ENCODE measurements at places on chromosomes 7 and 10.

DNA sequence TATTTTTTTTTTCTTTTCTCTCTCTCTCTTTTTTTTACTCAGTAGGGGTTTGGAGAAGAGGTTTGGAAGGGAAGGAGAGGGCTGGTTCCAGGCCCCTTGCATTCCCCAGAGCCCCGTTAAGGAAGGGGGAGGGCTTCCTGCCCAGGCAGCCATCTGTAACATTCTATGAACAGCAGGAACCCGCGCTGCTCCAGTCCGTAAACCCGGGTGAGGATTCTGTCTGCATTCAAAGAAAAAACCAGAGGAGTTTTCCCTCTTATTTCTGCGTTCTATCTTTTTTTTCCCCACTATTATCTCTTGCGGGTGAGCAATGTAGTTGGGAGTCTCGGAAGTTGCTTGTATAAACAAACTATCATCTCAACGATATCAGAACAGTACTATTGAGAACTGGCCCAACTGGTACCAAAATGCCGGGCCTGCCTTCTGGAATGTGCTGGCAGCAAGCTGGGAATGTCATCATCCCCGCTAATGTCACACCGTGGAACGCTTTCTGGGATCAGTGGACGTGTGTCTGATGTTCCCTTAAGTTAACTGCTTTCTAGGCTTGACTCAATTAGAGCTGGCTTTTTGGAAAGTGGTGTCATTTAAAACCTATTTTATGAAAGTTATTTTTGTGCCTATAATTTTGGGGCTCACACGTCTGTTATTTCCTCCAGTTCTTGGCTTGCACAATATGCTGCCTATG is 153.1 kb upstream of the MEOX2 start:
- DNase-seq: peak; percentile 14

- DNase-seq: peak; percentile 64
Measured at GRCh38 chr10:77251297-77252013, 386.2 kb downstream of the KCNMA1 start.

- no peak for DNase-seq
Measured at GRCh38 chr7:155774947-155775346, 37.3 kb downstream of the SHH start.

GRCh38 chr7:20113427-20114027 is 103.7 kb downstream of the MACC1 start:
- DNase-seq: no peak

DNA sequence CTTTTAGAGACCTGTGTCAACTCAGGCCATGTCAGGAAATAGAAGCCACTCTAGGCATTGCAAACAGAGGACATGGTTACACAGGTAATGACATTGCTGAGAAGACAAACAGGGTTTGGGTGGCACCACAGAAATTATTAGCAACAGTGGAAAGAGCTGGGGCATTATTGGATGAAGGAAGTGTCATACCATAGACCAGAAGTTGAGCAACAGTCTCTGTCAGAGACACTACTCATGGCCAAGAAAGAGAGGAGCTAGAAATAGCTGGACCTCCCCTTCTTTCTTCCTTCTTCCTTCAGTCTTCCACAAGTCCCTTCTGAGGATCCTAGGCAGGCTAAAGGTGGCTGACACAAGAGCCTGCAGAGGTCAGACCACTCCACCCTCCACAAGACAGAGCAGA is 4.2 kb upstream of the LIPA start:
- no peak for DNase-seq

DNA sequence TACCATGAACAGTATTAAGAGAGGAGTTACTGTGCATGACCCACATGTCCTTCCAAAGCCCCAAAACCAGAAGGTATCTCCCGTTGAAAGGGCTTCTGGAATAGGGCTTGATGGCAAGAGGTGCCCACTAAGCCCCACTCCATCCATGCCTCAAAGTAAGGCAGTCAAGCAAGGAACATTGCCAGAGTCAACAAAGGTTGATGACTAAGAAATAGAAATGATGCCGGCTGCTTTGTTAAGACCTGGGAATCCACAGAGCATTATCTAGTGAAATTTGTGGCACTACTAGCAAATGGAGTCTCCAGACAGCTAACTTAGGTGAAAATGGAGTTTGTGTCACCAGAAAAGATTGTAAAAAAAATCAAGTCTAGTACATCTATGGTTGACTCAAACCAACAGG is 6.2 kb downstream of the SFR1 start:
- no peak for DNase-seq

DNA sequence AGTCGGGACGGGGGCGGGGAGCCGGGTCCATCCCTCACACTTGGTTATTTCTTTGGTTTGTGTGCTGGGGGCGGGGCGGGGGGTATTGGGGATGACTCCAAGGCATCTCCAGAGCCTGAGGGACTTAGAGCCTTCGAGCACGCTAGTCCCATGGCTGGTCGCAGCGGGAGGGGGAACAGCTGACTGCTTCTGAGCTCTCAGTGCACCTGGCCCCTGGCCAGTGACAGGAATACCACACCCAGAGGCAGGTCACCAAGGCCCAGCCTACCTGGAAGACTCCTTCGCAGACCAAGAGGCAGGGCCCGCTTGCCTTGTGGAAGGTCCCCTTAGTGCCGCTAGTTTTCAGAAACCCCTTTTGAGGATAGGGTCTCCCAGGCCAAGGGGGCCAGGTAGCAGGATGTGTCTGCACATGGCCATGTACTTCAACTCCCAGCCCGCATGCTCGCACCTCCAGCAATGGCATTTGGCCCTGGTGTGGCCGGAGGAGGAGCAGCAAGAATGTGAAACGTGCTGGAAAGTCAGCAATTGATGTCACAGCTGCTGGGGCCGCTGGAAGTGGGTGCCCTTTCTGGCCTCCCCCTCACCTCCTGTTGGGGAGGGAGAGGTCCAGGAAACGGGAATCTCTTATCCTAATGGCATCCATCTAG is 40.3 kb downstream of the AGAP3 start:
- no peak for DNase-seq

- DNase-seq: no peak
Measured at GRCh38 chr10:74787457-74787856, 38.9 kb upstream of the KAT6B start.

DNA sequence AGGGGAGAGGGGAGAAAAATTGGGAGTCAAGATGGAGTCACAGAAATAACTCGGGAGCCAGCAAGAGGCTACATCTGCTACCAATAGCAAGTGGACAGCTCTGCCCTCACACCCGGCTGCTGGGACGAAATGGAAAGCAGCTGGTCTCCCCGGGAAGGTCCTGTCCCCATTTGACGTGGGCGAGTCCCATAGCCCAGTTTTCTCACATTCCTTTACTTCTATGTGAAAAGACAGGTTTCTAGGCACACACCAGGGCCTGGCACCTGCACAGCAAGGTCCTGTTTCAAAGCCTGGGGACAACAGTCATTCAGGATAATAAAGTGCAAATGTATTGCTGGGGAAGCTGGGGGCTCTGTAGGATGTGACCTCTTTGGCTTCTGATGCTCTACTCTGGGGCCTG is 162.6 kb downstream of the OAT start:
- no peak for DNase-seq

DNA sequence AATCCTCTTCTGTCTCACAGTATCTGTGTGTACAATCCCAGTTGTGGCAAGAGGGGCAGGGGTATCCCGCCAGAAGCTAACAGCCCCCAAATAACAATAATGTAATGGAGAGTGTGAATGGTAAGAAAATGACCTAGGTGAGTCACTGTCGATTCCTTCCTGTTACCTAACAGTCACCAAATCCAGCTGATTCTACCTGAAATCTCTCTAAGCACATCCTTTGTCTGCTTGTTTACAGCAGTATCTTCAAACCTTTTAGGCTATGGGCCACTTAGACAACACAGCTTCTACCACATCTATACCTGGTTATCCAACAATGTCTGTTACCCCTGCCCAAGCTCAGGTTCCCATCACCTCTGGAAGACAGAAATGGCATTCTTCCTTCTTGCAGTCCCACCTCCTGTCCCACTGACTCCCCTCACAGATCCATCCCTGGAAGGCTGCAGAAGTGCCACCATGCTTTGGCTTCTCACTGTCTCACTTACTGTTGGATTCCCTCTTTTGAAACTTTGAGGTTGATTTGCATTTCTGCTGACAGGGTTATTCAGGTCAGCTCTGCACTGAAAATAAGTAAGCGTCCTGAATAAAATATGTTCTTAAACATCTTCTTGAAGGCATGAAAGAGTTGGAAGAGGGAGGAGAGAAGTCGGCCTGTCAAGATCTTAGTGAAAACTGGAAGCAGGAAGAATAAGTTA is 13.1 kb downstream of the PIP4K2A start:
- no peak for DNase-seq

DNA sequence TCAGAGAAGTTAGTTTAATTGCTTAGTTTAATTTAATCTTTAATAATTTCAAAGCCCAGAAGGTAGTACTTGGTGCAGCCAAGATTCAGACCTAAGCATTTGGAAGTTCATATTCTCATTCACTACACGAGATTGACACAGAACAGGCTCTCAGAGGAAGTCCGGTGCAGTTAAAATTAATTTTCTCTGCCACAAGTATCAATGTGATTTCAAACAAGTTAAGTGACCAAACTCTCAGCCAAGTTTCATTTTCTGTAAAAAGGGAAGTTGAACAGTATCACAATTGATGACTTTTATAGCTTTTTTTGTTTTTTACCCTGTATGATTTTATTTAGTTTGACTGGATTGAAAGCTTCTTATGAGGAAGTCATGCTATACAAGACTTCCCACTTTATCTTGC is 1494.9 kb upstream of the LRRTM3 start:
- DNase-seq: no peak

DNA sequence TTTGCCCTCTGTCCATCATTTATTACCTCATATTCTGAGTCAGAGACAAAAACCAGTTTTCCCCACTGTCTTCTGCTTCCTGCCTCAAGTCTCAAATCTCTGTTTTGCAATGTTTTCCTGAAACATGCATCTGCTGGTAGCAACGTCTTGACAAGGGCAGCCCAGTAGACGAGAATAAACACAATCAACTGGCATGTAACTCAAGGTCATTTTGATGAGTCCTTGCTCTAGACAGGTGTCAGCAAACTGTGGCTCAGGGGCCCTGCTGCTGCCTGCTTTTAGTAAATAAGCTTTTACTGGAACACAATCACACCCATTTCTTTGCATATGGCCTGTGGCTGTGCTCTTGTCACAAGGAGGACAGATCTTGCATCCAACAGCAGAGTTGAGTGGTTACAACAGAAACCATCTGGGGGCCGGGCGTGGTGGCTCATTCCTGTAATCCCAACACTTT is 59.8 kb downstream of the ITIH5 start:
- DNase-seq: no peak

DNA sequence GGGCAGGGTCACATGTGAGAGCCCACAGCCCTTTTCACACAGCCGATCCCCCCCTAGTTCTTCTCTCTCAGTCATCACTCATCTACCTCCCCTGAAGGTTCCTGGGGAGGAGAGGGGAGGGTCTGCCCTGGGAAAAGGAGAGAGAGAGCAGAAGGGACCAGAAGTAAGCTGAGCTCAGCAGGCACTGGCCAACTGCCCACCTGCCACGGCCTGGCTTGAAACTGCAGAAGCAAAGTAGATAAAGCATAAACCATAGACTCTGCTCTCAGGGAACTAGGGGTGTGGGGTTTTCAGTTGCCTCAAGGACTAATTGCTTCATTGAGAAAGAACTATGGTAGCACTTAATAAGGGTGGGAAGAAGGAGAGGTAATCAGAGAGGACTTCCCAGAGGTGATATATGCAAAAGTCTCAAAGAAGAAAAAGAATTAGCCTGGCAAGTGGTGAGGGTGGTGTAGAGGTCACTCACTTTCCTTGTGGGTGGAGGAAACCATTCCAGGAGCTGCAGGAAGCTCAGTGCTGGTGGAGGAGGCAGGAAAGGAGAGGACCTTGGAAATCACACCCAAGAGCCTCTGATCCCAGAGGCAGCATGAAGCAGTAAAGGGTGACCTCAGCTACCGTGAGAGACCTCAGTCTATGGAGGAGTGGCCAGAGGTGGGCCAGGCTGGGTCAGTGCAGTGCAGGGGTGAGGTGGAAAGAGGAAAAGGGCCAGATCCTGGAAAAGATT is 17.2 kb downstream of the PILRA start:
- DNase-seq: no peak

DNA sequence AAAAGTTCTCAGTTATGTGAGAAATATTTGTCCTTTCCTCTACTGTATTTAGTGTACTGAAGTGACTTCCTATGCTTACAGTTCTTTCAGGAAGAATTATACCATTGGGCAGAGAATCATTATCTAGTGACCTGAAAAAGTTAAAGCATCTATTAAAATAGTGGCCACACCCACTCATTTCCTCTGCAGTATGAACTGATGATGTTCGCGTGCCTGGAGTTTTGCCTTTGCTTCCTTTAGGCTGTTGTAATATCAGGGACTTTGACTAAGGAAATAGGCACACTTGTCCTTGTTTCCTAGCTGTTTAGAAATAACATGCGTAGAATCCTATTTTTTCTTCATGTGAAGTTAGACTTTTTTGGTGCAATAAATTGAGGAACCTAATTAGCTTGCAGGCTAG is 100.7 kb downstream of the ZMYND11 start:
- peak; percentile 11 for DNase-seq

DNA sequence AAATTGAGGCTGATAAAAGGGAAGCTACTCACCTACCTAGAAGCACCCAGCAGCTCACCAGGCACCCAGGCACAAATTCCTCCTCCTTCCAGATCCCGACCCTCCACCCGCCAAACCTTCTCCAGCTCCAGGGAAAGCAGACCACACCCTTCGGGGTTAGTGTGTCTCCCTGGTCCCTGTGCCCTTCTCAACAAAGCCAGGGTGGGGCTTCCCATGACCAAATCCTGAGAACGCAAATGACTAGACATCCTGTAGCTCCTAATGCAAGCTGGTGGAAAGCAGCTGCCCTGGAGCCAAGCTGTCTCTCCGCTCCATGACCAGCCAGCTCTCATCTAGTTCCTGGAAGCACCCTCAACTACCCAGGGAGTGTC is 4.4 kb downstream of the TBX20 start:
- peak; percentile 40 for DNase-seq

DNA sequence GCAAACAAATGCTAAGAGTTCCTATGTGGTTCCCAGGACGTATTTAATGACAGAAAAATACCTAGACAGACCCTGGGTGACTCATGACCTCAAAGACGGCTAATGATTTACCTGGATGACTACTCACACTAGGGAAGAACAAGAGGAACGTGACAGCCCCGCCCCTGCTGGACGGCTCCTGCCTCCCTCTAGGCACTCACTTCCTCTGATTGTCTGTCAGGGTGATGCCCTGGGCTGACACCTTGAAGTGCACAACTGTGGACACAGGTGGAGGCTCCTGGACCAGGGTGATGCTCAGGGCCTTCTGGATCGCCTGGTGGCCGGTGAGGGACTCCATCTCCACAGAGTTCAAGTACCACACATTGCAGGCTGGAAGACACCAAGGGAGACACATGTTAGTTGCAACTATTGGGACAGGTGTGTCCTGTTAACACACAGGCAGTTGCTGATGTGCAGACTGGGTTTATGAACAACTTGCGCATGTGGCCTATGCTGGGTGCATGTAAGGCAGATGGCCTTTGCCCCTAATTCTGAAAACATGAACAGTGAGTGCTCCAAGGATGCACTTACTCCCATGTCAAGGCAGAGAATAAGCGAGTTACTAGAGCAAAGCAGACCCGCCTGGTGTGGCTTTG is 298.3 kb downstream of the TNS3 start:
- no peak for DNase-seq

GRCh38 chr10:83076443-83076842 is 1062.9 kb upstream of the GHITM start:
- no peak for DNase-seq
